Esophagus muscularis mucosa (tissue), 4 donors: ENCODE measurements at places on chromosomes 3 and 15.

GRCh38 chr15:66524838-66525237 lies 19.7 kb downstream of the ZWILCH start:
- DNase-seq: no peak

- no peak for DNase-seq
Observed at GRCh38 chr15:40010686-40011085, 28.3 kb downstream of the SRP14 start.

GRCh38 chr3:139909811-139910210 lies 25.2 kb upstream of the CLSTN2 start:
- no peak for DNase-seq

- peak; percentile 55 for DNase-seq
Observed at GRCh38 chr3:120182613-120183511, 88.6 kb upstream of the GSK3B start.

DNA sequence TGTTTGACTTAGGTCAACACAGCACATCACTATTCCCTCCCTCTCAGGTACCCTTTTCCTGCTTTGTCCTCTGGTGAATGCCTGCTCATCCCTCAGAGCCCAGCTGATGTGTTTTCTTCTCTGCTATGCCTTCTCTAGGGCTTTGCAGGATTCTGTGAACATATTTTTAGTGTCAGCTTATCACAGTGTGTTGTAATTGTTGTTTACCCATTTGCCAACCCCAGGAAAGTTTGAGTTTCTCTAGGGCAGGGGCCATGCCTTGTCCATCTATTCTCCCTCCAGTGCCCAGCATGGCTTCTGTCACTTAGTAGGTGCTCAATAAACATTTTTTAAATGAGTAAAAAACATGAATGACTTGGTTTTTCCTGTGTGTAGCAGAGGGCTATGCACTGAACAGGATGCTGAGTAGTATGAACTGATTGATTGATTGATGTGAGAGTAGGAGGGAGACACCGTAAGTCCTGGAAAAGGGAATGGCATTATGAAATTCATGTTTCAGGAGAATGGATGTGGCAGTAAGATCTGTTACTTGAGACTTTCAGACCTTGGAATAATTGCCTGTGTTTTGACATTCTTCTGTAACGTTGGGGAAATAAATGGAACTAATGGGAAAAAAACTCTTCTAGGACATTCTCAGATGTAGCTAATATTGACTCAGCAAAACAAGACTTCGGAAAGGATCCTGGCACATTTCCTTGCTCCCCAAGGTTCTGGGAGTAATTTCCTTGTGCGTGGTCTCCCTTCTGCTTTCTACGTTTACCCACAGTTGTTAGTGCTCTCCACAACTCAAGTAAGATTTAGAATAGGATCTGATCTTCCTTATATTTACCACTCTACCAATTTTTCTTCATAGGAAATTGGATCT lies 267.3 kb upstream of the TBL1XR1 start:
- no peak for DNase-seq

- DNase-seq: no peak
Observed at GRCh38 chr3:15470261-15470660, 42.9 kb downstream of the EAF1 start.

GRCh38 chr15:88487178-88487795 lies 19.8 kb downstream of the MRPS11 start:
- no peak for DNase-seq

GRCh38 chr15:101120987-101121386 lies 130.9 kb downstream of the CHSY1 start:
- no peak for DNase-seq

- DNase-seq: no peak
Observed at GRCh38 chr3:118272991-118273390, 761.7 kb downstream of the IGSF11 start.

DNA sequence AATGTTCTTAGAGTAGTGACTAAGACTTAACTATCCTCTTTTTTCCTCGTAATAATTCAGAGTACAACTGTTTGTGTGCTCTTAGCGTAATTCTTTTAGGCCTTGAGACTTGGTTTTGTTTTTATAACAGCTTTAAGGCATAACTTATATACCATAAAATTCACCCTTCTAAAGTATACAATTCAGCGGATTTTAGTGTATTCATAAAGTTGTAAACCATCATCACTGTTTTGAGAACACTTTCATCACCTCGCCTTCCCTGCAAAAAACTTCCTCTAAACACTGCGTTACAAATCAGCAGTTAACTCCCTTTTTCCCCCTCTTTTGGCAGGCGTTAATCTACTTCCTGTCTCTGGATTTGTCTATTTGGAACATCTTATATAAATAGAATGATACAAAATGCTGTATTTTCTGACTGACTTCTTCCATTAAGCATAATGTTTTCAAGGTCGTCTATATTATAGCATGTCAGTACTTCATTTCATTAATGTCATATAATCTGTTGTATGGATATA lies 18.7 kb downstream of the DNAJC13 start:
- DNase-seq: no peak

GRCh38 chr3:3107858-3108257 lies 2.3 kb downstream of the IL5RA start:
- no peak for DNase-seq

GRCh38 chr15:80549191-80549590 lies 145.0 kb downstream of the ARNT2 start:
- DNase-seq: no peak

- DNase-seq: no peak
Observed at GRCh38 chr3:111603679-111604078, 8.5 kb upstream of the ZBED2 start.

DNA sequence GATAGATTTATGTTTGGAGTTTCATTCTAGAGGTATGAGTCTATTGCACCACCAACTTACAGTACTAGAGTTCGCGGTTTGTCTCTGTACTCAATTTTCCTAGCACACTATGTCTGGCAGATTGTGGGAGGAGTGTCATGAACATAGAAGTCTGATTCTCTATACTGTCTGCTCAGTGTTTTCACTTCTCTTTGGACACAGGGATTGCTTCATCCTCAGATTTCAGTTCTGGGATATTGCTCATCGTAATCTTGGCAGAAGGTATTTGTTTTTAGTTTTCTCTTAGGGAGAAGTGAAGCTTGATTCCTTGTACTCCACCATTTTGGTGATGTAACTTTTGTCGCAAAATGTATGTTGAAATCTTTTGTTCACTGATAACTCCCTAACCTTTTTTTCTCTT lies 27.8 kb upstream of the AZI2 start:
- no peak for DNase-seq

DNA sequence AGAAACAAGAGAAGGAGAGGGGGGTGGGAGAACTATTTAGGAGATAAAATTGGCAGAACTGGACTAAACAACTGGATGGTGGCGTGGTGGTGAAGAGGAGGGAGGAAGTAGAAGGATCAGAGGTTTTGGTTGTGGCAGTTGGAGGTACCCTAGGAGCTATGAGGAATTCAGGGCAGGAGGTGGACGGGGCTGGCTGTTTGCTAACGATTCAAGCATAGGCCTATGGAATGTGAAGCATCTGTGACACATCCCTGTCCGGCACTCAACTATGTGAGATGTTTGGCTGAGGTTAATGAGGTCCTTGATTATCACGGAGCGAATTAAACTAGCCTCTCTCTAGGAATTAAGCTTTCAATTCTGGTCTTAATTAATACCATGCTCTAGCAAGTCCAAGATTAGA lies 13.5 kb downstream of the TARS3 start:
- peak; percentile 62 for DNase-seq

- DNase-seq: no peak
Observed at GRCh38 chr3:3627114-3627513, 172.1 kb upstream of the LRRN1 start.

GRCh38 chr15:62783303-62783957 lies 259.1 kb upstream of the TPM1 start:
- no peak for DNase-seq

- DNase-seq: no peak
Observed at GRCh38 chr3:172709774-172710663, 848 bp downstream of the NCEH1 start.

DNA sequence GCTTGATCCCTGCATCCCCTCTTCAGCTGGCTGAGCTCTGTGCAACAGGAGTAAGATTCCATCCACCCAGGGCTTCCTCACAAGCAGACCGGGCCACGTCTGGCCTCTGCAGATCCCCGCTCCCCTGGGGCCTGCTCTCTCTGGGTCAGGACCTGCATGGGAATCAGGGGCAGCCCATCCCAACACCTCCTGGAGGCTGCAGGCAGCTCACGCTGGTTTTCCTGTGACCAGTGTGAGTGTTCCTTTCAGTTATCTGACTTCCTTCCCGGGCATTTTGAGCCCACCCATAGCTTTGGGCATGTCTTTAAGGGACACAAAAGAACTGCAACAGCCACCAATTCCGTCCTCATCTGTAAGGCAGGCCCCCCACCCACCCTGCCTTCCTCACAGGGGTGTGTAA lies 16.3 kb downstream of the NUP210 start:
- DNase-seq: no peak

DNA sequence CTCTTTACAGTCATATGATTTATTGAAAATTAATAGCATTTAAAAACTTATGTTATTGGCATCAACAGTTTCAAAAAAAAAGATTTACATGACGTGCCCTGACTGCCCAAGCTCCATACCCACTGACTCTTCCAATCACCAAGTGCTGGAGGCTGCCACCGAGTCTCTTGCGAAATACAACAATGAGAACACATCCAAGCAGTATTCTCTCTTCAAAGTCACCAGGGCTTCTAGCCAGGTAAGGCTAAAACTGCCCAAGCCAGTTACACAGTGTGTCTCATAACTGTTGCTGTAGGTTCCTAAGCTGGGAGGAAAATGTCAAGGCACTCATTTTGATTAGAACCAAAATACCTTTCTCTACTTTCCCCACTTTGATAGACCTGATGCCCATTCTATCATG lies 4.5 kb downstream of the FETUB start:
- no peak for DNase-seq

DNA sequence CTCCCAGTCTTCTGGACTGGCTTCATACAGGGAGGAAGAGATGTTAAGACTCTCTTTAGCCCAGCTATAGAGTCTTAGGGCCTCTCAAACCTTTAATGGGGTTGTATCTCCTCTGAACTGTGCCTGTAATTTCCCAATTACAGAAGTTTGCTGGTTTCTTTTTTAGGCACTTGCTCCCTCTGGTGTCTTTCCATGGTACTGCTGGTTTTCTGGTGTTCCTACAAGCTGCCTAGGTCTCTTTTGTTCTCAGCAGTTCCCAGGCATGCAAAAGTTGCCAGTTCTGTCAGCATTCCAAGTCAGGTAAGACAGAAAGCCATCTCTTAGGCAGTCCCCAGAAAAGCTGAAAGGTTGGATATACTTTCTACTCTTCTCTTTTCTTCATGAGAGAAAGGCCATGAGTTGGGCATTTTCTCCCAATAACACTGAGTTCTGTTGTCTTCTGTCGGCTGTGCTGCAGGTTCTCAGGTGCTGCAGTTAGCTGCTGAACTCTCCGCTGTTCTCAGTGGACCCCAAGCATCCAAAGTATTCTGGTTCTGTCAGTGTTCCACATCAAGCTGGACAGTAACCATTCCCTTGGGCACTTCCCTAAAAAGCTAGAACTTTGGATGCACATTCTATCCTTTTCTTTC lies 54.4 kb upstream of the EHHADH start:
- no peak for DNase-seq

DNA sequence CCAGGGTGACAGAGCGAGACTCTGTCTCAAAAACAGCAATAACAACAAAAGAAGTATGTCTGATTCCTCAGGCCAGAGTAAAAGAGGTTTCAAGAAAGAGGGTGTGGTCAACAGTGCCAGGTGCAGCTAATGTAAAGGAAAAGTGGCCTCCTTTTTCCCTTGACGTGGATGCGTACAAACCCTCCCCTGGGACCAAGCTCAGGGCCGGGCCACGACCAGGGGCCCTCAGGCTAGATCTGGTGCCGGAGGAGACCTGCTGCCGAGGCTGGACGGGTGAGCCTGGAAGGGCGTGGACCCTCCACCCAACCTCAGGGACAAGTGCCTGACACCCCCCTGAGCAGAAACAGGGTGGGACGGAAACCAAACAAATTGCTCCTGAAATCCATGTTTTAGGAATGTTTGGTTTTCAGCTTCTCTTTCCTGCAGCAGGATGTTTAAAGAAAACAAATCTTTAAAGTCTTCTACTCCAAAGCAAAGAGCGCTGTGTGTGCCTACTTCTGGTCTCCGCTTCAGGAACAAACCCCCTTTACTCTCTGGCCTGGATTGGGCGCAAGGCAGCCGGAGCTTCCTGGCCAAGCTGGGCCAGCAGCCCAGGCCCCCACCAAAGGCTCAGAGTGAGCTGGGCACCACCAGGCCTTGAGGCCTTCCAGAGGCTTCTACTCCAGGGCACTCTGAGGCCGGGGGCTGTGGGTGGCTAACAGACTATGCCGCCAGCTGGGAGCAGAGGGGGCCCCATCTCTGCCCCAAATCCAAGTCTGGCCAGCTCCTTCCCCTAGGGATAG lies 21.4 kb downstream of the ZDHHC19 start:
- DNase-seq: no peak

DNA sequence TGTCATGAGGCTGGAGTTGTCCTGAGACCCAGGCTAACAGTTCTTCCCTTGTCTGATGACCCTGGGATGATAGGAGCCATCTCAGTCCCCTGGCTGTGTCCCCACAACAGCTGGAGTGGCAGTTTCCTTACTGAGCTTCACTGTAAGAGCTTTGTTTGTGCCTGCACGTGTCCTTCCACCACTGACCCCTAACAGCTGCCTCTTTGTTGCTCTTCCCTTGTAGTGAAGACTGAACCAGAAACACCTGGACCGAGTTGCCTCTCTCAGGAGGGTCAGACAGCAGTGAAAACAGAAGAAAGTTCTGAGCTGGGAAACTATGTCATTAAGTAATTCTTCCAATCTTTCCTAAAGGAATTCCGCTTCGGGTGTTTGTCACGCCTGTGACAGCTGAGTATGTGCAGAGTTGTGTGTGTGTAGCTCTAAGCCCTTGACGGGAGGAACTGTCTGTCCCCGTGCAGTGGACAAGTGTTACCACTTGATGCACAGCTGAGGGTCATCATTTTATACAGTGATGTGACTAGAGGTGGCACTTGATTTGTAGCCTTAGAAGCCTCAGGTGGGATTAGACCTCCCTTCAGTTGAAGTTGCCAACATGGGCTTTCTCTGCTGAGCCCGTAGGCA lies 25.0 kb downstream of the MAP6D1 start:
- no peak for DNase-seq

DNA sequence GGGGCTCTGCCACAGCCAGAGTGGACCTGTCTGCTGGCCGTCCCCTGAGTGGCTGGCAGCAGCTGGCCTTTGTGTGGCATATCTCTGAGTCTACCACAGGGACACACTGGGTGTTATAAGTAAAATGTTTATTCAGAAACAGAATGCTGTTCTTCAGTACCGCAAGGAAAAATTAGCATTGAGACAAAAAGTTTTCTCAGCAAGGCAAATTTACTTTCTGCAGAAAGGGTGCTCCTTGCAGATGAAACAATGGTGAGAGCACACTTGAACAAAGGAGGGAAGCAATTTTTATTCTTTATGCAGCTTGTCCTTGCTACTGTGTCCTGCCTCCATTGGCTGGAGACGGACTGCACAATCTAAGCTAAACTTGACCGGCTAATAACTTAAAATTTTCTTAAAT lies 4.0 kb downstream of the TMEM89 start:
- no peak for DNase-seq

DNA sequence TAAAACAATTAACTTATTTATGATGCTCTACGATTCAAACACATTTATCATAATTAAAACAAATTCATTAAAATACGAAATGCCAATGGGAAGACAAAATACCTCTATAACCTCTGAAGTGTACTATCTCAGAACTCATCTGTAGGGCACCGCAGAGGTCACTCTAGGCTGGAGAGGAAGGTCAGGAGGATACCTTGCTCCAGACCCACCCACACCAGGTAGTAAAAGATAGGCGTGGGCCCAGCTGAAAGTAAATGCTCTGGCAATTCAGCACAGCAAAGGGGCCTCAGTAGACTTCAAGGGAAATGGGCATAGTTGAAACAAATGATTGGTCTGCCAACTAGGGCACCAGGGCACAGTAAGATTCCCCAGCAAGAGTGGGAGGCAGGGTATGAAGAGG lies 26.0 kb upstream of the SPPL2A start:
- DNase-seq: no peak
